ENCODE measurements at places on chromosomes 16 and 17. TPM values are rescaled to one million over a fixed set of nuclear protein-coding genes. Genes with fewer than 3 reads are reported as not detected.
A peak's percentile ranks its signal among the peaks of the same experiment; 100 is the strongest.

The CDRT15L2 gene
- total RNA-seq: not detected

- DNase-seq: no peak
Observed at GRCh38 chr16:49918257-49918656, 62.3 kb upstream of the ZNF423 start.

DNA sequence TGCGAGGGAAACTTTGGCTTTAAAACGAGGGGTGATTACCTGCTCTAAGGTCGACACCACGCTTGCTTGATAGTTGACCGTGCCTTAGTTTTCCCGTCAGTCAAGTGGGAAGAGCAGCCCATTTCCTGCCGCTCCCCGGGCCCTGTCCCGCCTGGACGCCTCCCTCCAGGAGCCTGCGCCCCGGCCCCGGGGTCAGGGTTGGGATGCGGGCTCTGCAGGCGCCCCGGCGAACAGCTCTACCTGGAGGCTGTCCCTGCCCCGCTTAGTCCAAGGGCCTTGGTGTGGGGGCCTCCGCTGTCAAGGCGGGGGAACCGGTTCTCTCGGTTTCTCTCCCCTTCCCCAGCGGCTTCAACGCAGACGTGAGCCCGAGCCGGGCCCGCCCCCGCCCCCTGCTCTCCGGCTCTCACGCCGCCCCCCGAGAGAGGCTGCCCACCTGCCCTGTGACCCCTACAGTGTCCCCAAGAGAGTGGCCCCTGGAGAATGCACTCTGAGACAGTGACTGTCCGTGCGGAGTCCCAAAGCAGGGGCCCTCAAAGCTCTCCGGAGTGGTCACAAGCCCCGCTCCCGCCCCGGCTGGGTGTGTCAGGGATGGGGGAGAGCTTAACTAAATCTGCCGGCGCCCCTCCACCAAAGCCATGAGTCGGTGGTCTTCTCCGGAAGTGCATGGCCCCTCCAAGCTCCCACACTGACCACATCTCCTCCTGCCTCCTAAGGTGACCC is 117.4 kb upstream of the SMURF2 start:
- peak; percentile 45 for DNase-seq

DNA sequence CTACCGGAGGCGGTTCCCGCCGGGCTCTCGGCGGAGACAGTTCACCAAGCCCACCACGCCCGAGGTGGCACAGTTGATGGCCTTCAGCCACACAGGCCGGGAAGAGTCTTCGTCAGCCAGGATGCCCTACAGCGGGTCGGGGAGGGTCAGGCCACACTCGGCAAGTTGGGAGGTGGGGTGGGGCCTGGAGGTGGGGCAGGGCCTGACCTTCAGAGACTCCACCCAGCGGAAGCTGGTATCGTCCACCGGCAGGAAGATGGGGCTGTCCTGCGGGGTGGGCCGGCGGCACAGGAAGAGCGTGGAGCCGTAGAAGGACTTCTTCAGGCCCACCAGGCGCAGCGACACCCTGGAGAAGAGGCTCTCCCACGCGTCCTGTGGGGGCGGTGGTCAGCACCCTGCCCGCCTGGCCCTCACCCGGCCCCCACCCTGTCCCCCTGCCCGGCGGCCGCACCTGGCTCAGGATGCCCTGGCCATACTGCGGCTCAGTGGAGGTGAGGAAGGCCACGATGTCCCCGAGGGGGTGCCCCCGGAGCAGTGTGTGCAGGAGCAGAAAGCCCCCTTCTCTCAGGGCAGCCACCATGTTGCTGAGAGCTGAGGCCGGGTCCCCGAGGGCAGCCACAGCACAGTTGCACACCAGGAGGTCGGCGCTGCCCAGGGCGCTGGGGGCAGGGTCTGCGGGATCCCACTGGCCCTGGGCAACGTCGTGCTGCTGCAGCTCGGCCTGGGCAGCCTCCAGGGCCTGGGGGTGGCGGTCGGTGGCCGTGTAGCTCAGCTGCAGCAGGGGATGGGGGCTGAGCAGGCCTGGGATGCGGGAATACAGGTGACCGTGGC is 12.8 kb downstream of the FASN start:
- DNase-seq: no peak

DNA sequence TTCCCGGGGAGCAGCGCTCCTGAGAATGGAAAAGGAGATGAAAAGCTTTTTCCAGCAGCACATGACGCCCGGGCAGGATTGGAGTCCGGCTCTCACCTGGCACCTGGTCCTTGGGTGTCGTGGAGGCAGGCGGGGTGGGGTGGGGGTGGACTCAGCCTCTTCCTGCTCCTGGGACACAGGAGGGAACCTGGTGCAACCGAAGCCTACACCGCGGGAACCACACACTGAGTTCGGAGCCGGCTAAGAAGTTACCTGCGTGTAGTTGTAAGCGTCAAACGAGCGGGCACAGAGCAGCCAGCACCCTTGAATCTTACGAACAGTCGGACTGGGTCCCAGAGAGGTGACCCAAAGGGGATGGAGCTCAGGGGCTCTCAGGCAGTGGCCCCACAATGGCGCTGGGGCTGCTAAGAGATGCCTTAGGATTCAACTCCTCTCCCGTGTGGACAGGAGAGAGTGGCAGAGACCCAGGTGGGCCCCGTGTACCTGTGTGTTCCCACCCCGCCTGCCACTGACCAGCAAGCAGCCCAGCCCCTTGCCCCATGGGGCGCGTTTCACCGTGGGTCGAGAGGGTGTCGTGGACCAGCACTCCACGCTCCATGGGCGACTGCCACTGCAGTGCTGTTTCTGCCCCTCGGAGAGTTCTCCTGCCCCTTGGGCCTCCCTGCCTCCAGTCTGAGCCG is 105.8 kb upstream of the METRNL start:
- peak; percentile 43 for DNase-seq

- DNase-seq: no peak
Observed at GRCh38 chr17:78735832-78736525, 46.1 kb downstream of the CYTH1 start.
